Immature natural killer cell (primary cell): ENCODE measurements at places on chromosomes 6 and 20. TPM values are rescaled to one million over a fixed set of nuclear protein-coding genes. Genes with fewer than 3 reads are reported as not detected.

MDFI gene
- not detected for polyA plus RNA-seq

GRCh38 chr6:6730831-6731230, 142.3 kb downstream of the LY86 start:
- no peak for DNase-seq

DNA sequence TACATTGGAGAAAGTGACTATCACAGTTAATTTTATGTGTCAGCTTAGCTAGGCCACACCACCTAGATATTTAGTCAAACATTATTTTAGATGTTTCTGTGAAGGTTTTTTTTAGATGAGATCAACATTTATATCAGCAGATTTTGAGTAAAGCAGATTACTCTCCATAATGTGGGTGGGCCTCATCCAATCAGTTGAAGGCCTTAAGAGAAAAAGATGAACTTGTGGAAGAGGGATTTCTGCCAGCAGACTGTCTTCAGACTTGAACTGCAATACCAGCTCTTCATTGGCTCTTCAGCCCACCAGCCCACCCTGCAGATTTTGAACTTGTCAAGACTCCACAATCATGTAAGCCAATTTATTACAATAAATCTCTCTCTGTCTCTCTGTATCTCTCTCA, 25.1 kb upstream of the FBXO30 start:
- no peak for DNase-seq

DNA sequence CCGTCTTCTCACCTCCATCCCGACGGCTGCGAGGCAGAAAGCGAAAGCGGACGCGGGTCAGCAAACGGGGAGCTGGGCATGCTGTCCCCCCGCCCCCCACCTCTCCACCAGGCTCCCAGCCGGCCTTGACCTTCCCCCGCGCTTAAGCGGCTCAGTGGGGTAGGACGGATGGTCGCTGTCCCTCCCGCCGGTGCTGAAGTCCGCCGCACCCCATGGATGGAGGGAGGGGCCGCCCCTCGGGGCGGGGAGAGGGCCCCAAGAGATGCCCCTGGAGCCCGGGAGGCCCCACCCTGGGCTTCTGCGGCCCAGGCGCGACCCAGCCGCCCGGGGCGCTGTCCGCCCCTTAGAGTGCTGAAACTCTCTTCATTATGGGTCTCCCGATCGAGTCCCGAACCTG, at the start of gene KCNB1:
Gene KCNB1, minus strand, starts transcription at position 48 of the 397 bp plus-strand sequence. CDS start 188 bp downstream, outside the sequence.
- peak; percentile 51 for DNase-seq

VGLL2 gene
- polyA plus RNA-seq, result not detected

DNA sequence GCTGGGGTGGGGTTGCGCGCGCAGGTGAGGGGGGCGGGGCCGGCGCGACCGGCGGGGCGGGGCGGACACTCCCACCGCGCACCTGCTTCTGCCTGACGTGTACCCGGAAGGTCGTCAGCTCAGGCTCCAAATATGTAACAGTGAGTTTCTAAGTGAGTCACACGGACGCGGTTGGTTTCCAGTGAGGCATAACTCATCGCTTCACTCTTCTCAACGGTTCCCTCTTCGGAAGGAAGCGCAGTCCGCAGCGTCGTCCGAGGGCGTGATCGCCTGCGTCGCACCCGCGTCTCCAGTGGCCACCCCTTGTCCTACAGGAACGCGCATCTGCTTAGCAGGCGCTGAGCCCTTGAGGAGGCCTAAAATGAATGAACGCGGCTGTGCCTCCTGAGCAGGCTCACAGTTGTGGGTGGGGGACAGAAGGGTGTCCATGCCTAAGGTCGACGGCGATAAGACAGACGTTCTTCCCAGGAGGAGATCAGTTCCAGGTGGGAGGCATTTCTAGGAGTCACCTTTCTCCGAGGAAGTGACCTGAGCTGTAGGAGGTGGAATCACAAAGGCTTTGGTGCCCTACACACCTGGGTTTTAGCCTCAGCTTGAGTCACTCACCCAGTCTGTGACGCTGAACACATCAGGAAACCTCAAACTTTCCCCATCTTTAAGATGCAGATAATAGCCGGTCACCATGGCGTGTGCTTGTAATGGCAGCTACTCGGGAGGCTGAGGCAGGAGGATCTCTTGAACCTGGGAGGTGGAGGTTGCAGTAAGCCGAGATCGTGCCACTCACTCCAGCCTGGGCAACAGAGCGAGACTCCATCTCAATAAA, 50.9 kb upstream of the EZR start:
- peak; percentile 90 for DNase-seq

GRCh38 chr20:59042151-59042795, at the start of gene PRELID3B:
PRELID3B (minus strand) TSS chr20:59042786; CDS start chr20:59042730, 56 bp downstream.
- no peak for DNase-seq
